ENCODE measurements at places on chromosomes 7 and 10.

GRCh38 chr7:42292991-42293521 lies 56.0 kb upstream of the GLI3 start:
- DNase-seq = no peak

- no peak for DNase-seq
Measured at GRCh38 chr10:15387021-15387420, 15.9 kb upstream of the FAM171A1 start.

DNA sequence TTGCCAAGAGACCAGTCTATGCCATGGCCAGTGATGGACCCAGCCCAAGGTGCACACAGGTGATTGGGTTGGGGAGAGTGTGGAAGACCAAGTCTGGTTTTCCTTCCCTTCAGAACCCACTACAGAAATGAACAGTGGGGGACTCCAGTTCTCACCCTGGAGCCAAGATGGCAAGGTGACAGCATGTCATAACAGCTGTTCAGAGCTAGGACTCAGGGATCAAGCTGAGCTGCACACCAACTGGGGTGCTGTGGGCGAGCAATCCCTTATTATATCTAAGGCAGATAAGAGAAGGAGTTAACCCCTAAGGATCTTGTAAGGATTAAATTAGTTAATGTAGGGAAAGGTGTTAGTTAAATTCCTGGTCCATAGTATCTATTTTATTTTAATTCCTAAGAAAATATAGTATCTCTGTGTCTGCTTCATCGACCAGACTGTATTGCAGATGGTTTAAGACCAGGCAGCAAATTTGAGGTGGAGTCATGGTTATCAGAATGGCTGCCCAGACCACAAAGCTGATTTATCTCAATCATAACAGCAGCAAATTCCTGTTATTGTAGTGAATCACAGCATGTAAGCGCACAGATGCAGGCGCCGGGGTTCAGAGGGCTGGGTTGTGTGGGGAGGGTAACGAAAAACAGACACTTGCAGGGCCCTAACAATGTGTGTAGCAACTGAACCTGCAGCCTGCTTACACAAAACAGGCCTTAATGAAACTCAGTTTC lies 208.7 kb upstream of the ZNF32 start:
- no peak for DNase-seq

GRCh38 chr7:155454183-155455112 lies 3.5 kb upstream of the EN2 start:
- no peak for DNase-seq

DNA sequence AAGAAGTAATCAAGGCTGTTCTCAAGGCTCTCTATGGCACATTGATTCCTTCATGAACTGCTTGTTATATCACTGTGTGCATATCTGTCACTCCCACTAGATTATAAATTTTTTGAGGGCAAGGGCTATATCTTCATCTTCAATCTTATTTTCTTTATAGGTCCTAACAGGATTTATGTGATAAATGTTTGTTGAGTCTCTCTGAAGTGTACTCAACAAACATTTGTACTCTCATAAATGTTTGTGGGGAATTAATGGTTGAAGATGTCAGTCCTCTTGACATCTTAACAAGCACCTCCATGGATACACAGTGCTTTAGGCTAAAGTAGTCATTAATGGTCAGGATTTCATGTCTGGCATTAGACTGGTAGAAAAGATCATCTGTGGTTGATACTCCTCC lies 143.2 kb downstream of the RNLS start:
- no peak for DNase-seq

DNA sequence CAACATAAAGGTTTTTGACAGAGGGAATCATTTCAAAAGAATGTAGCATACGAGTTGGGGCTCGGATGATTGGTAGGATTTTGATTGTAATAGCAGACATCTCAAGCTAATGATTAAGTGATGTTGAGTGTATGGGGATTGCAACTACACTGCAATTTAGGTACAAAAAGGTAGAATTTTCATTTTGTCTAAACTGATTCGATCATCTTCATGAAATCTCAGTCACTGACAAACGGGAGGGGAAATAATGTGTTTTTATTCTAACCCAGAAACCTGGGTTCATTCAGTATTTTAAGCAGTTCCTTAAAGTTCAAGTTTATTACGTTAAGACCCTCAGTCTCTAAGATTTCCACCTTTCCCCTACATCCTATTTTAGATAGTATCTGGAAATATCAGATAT lies 3.9 kb upstream of the PHYHIPL start:
- no peak for DNase-seq

- DNase-seq = no peak
Measured at GRCh38 chr10:79453392-79453791, 8.0 kb upstream of the ZCCHC24 start.

GRCh38 chr10:67697724-67698131 lies 1.7 kb upstream of the CTNNA3 start:
- no peak for DNase-seq

DNA sequence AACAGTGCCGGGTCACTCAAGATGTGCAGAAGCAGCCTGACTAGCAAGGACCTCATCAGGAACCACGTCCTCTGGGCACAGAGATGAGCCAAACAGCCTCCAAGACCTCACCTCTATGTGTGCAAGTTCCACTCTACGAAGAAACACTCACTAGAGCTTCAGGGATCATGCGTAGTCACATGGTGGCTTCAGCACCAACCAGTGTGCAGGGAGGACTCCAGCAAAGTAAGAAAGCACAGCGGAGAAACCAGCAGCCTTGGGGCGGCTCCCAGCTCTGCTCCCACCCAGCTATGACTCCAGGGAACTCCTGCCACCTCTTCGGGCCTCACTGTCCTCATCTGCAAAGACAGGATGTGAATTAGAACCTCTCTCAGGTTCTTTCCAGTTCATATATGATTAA lies 58.2 kb downstream of the SLIT1 start:
- DNase-seq = no peak

DNA sequence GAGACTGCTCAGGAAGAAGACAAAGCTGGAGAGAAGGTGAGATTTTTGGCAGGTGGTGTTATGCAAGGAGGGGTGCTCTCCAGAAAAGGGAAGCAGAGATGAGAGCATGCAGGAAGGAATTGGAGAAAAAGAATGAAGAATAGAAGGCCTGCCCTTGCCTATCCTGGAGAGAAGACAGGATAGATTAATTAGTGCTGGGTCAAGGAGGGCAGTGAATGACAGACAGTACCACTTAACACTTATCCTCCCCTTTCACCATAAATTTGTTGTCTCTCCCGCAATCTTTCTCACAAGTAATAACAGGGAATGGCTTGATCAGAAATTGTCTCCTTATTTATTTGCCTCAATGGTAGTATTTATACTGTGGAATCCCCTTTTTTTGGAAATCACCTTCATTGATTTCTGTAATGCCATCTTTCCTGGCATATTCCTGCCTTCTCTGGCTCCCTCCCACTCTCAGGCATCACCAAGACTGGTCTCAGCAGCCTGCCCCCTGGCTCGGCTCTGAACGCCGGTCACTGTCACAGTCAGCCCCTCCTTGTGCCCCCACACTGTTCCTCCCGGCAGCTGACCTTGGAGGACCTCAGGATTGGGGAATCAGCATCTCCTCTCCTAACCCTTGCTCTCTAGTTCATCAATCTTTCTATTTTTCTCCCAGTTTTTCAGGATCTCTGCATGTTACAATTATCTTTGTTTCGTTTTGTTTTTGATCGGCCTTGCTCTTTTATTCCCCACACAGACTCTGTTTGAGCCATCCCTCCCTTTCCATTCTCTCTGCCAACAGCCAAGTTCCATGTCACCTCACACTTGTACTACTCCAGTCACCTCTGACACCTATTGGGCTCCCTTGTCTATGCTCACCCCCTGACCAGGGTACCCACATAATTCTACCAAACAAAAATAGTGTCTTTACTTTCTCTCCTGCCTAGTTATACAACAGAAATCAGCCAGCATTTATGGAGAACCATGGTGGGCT lies 294.2 kb downstream of the PLXDC2 start:
- DNase-seq = no peak

GRCh38 chr7:70935311-70935710 lies 196.6 kb upstream of the GALNT17 start:
- DNase-seq = no peak

DNA sequence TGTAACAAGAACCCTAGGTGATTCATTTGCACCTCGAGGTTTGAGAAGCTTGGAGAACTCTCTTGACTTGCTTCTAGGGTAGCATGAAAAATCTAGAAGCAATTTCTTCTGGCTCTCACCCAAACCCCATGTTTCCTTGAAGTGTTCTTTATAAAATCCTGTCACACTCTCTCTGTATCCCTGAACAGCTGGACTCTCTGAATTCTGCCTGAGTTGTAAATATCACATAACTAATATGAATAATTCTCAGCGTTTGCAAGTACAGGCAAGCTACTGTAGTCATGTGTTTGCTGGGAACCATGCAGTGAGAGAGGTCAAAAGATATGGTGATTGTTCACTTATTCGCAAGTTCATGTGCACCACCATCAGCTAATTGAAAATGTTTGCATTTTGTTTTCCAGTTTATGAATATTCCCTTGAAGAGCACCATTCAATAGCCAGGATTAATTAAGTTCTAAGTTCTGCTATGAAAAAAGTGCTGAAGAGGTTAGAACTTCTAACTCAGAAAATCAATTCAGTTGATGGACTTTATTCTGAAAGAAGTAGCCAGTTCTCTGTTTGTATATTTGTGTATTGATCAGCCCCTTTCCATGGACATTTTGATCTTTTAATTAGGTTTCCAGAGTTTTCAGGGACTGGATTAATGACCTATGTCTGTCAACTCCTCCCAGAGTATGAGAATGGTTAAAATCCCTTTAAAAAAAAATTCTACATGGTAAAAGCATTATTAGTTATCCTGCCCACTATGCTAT lies 243.0 kb downstream of the PLXDC2 start:
- DNase-seq = no peak

DNA sequence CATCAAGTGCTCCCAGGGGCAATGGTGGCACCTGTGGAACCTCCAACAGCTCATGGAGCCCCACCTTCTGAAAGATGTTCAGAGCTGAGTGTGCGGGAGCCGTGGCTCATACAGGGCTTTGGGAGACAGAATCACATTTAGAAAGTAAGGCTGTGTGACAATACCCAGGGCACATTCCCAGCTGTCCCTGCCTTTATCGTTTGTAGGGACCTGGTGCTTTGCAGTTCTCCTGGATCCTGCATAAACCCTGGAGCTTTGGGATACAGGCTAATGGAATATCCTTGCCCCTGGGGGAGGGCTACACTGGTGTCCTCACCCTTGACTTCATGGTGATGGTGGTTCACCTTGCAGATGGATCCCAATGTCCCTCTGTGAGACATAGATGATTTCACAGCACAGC lies 134.8 kb upstream of the LAMB4 start:
- no peak for DNase-seq

DNA sequence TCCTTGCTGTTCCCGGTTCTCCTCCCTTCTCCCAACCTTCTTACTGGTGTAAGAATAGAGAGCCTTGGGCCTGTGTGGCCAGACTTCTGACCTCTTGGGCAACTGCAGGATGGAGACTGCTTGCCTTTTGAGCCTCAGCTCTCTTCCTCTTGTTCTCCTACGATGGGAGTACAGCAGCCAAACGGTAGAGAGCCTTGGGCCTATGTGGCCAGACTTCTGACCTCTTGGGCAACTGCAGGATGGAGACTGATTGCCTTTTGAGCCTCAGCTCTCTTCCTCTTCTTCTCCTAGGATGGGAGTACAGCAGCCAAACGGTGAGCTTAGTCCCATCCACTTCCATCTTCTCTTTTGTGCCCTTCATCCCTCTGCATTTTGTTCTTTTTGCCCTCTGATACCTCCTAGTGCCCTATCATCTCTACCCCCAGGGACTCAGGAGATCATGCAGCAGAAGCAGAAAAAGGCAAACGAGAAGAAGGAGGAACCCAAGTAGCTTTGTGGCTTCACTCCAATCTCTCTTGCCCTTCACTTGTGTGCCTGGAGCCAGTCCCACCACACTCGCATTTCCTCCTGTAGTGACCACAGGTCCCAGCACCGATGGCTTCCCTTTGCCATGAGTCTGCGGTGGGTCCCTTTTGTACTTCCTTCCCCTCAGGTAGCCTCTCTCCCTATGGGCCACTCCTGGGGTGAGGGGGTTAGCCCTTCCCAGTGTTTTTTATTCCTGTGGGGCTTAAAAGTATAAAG lies 15.3 kb downstream of the SLC25A13 start:
- no peak for DNase-seq

DNA sequence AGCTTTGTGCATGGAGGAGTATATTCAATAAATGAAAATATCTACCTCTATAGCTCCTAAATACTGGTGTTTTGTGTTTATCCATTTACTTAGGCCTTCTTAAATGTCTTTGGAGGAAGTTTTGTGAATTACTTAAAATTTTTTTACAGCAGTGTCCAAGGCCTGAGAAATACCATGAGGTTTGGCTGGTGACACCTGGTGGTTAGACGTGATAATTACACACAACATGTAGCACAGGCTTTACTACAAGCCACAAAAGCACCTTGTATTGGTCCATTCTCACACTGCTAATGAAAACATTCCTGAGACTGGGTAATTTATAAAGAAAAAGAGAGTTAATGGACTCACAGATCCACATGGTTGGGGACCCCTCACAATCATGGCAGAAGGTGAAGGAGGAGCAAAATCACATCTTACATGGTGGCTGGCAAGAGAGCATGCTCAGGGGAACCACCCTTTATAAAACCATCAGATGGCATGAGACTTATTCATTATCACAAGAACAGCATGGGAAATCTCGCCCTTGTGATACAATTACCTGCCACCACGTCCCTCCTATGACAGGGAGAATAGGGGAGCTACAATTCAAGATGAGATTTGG lies 20.6 kb downstream of the HYAL4 start:
- peak; percentile 4 for DNase-seq

DNA sequence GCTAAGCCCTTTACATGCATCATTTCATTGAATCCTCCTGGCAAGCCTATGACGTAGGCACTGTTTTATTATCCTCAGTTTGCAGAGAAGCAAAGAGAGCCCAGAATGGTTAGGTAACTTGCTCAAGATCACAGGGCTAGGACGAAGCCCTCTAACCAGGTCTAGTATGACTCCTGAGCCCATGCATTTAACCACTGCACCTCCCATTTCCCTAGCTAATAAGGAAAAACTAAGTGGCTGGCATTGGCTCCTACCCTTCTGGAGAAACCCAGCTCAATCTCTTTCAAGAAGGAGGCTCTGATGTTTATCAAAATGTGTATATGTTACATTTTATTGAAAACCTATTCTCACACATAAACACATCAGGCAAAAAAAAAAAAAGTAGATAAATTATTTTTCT lies 19.8 kb downstream of the MYOF start:
- no peak for DNase-seq

- no peak for DNase-seq
Measured at GRCh38 chr10:58453105-58453504, 59.6 kb upstream of the BICC1 start.

DNA sequence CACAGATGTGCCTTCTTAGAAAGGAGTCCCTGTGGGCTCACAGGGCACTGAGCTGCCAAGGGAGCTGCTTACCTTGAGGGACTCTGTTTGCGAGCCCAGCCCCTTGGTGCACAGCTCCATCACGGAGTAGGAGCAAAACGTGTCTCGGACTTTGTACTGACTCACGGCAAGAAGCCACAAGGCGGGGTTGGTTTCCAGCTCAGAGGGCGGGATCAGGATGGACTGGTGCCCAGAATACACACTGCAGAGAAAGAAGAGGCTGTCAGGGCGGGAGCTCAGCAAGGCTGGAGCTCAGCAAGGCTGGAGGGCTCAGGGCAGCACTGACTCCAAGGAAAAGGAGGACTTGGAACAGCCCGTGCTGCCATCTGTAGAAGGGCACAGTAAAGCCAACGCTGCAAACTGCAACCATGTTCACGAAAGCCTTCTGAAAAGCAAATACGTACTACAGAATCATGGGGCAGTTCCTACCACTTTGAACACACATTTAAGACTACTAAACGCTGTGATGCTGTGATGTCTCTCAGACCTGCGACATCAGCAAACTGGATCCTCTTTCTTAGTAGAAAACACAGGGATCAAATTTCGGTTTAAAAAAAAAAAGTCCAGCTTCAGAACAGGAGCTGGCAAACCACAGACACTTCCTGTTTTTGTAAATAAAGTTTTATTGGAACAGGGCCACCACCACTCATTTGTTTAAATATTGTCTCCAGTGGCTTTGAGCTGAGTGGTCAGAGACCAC lies 194.3 kb downstream of the ZMYND11 start:
- DNase-seq = no peak
